ENCODE measurements at places on chromosomes 6 and 20.

DNA sequence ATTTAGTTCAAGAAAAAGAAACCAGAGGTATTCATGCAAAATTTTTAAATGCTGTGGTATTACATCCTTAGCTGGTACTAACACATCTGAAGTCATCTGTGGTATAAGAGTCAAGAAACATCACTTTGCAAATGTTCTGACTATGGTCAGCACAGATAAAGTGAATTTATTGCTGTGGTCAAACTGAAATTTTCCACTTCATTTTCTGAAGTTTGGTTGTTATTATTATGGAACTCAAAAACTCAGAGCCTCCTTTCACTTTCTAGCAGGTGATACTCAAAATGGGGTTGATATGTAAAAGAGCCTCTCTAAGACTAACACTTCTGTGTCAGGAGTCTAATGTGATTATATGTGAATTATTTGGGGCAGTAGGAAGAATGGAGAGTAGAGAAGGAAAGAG lies 257.8 kb downstream of the RNGTT start:
- DNase-seq, result no peak

DNA sequence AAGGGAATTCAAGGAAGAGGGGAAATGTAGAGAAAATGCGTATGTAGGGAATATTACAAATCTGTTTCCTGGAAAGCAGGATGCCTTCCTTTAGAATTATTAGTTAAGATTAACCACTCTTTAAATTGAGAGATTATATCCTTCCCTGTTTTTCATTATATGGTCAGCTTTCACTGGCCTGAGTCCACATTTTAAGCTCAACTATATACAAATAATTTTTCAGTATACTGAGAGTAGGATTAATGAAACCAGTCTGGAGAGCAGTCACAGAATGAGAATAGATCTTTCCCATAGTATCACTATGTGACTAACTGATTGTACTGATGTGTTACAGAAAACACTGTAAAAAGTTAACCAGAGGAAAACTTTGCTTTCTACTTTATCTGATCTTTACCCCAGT lies 306.3 kb downstream of the LAMA2 start:
- no peak for DNase-seq

GRCh38 chr20:32547753-32548034 lies 37.4 kb downstream of the NOL4L start:
- no peak for DNase-seq

DNA sequence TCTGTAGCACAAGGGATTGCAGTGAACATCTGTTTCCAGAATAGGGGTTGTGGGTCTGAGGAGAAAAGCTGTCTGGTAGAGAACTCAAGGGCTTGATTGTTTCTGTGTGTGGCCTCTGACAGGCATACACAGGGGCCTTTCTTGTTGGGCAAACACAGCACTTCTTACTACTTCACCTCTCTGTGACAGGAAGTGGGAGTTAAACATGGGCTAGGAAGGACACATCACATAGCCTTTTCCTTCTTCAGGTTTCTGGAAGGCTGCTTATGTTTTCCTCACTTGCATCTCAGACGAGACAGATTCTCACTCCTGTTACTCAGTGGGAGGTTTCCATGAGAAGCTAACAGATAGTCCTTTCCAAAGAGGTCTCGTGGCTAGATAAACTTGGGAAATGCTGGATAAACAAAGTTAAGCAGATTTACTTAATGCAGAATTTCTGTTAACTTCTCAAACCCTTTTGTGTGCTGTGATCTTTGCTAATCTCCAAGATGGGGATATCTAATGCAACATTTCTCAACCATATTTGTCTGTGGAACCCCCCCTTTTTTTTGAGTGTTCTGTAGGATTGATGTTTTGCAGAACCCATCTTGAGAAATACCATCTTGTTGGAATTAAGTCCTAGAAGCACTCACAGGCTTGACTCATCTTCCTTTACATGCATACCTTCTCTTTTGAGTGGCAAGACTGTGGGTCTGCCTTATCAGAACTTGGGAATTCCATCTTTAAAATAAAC lies 41.9 kb upstream of the RNF8 start:
- DNase-seq, result no peak

GRCh38 chr6:155223646-155224451 lies 40.0 kb upstream of the CLDN20 start:
- peak; percentile 74 for DNase-seq

- peak; percentile 3 for DNase-seq
Observed at GRCh38 chr6:80163754-80164187, 57.3 kb downstream of the BCKDHB start.

DNA sequence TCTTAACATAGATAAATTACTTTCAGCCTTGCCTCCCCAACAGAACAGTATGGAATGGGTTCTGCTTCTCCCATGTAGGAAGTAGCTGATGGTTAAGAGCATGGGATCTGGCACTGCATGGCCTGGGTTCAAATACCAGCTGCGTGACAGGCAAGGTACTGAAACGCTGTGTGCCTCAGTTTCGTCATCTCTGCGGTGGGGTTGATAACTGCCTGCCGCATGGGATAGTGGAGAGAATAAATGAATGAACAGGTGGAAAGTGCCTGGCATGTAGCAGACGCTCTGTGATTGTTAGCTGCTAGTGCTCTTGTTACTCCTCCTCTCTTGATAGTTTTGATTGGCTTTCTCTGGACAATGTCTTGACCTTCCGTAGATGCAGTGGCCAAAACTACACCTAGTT lies 213.3 kb downstream of the ZDHHC14 start:
- DNase-seq, result no peak

GRCh38 chr6:148959008-148959407 lies 212.2 kb downstream of the UST start:
- no peak for DNase-seq

DNA sequence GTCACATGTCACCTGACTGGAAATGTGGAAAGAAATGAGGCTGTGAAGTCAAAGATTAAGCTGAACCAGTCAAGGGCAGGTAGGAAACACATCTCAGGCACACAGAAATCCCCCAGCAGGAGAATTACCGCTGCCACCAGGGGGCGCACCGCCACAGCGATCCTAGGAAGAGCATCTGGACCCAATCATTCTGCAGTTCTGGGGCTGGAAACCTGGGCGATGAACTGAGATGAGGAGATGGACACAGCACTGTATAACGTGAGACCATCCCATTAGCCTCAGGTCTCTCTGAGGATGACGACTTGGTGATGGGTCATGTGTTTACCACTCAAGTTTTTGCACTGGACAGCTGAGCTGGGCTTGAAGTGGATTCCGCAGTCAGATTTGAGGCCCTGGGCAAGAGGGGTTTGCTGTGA lies 6.5 kb upstream of the SLC24A3 start:
- peak; percentile 61 for DNase-seq

- no peak for DNase-seq
Observed at GRCh38 chr6:75936682-75937081, 135.8 kb downstream of the IMPG1 start.

DNA sequence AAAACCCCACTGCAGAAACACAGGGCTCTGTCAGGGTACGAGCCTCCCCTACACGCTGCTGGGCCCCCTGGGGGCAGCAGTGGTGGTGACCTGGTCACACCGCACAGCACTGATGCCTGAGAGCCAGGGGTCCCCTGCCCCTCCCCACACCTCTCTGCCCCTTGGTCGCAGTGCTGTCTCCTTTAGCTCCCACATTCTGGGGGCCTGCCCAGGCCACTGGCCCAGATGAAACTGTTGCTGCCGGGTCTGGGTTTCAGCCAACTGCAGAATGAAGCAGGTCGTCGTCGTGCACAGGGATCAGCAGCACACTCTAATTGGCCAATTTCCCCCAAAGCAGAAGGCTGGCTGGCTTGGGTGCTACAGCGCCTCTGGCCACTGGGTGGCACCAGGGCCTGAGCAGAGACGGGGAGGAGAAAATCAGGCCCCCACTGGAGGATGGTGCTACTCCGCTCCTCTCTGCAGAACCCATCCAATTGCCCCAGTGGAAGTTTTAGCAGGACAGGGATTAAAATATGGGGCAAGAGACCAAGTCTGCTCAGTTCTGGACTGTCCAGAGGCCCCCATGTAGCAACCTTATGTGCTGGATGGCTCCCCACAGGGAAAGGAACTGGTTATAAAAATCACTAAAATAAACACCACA lies 26.1 kb downstream of the DIDO1 start:
- DNase-seq, result peak; percentile 76

- DNase-seq, result no peak
Observed at GRCh38 chr20:44552050-44552449, 30.2 kb upstream of the SERINC3 start.

DNA sequence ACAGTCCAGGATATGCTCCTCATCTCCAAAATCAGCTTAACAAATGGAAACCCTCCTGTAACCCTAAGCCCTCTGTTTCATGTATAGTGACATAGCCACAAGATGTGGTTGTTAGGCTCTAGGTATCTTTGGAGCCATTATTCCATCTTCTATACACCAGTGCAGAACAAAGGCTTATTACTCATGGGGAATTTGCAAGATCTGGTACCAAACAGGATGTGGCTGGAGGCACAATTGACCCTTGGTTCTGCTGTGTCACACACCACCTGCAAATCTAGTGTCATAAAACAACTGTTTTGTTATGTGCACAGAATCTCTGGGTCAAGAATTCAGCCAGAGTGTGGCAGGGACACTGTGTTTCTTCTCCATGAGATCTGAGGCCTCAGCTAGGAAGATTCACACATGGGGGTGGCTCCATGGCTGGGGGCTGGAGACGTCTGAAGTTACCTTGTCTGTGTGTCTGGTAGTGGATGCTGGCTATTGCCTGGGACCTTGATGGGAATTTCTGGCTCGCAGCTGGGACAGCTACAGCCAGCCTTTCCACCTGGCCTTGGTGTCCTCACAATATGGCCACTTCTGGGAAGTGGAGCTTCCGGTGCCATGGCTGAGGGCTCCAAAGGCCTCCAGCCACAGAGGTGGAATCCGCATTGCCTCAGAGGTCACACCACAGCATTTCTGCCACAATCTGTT lies 369.9 kb downstream of the CDH26 start:
- no peak for DNase-seq

DNA sequence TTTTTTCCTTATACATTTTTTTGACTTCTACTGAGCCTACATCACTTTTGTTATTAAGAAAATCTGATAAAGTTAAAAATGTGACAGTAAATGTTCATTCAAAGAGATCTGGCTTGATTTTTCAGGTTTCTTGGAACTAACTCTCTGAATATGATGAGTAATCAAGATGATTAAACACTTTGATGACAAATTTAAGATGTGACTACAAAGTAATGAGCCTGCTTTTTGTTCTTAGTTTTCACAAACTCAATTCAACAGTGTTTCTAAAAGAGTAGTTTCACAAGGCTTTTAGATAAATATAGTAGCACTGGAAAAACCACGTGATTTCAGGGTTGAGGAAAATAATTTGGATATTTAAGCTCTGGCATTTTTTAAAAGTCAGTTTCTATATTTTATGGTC lies 37.9 kb upstream of the HDDC2 start:
- no peak for DNase-seq

GRCh38 chr20:53009979-53010735 lies 38.0 kb downstream of the TSHZ2 start:
- DNase-seq, result no peak

GRCh38 chr6:161082215-161082614 lies 90.6 kb downstream of the MAP3K4 start:
- DNase-seq, result no peak

DNA sequence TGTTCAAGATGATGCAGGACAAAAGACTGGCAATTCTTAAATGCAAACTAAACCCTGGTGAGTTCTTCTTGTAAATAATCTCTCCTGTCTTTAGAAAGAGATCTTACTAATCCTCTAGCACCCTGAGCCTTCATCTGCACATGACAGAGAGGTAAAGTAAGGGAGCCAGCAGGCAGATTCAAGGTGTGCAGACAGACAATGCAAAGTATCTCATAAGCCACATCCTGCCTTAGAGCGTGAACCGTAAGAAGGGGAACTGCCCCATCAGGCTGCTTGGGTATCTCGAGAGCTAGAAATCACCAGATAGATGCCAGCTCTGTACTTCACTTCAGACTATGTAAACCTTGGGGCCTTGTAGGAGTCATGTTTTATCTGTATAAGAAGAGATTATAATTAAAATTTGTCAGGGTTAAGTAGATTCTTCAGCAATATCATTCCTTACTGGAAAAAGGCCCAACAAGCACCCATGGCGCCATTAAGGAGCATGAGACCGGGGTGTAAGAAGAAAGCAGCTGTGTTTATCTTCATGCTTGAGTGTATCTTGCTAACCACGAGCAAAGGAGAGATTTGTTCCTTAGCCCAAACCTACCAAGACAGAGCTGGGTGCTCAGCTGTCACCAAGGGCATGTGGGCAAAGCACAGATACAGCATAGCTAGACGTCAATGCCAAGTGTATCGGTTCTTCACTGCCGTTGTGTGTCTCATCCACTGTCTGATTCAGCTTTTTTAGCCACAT lies 24.4 kb downstream of the CNR1 start:
- DNase-seq, result no peak

- DNase-seq, result no peak
Observed at GRCh38 chr6:22413681-22414311, 117.0 kb upstream of the PRL start.

DNA sequence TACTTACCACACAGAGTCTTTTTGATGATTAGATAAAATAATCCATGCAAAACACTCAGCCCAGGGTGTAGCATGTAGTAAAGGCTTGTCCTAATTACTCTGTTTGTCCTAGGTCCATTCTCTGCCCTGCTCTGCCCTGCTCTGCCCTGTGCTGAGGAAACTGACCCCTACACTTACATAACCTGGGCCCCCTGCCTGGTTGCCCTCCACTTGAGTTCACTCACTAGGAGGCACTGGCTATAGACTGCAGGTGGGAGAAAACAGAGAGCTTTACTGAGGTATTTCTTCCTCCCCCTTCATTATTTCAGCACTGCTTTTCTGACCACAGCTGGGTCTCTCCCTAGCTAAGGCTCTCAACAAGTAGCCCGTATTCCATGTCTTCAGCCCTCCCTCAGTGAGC lies 70.9 kb upstream of the TBX18 start:
- no peak for DNase-seq

- DNase-seq, result no peak
Observed at GRCh38 chr20:63084563-63084927, 77.8 kb upstream of the BHLHE23 start.

DNA sequence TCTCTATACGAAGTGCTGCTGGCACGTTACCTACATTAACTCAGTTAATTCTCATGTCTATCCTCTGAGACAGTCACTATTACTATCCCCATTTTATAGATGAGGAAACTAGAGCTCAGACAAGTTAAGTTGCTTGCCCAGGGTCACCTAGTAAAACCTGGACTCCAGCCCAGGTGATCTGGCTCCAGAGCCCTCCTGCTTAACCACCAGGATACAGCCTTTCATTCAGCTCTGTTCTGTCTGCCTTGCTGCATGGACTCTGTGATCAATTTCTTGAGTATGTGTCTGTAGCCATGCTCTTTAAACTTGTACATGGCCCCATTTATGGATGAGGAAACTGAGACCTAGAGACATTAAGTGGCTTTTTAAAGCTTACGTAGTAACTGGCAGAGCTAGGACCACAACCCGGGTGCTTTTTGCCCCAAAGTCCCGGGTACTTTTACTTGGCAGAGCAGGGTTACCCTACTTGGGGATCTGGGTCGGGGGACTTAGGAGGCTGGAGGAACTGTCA lies 4.7 kb downstream of the CDKN1A start:
- no peak for DNase-seq

DNA sequence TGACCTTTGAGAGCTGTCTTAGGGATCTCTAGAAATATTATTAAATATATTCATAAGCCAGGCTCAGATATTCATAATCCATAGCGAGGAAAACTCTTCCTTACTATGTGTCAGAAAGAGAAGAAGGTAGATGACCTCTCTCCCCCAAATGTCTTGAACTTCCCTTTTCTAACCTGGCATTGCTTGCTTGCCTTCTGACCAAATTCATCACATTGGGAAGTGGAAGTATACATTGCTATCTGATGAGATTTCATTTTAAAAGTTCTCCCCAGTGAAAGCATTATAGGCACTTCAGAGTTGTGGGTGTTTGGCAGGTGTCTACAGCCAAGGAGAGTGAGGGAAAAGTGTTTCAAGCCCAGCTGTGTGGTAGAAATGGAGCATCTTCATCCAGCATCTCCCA lies 197.3 kb downstream of the ZFAND3 start:
- DNase-seq, result no peak

GRCh38 chr6:40440053-40440452 lies 147.1 kb downstream of the LRFN2 start:
- DNase-seq, result no peak
